ENCODE measurements at places on chromosomes 1 and 21. TPM values are rescaled to one million over a fixed set of nuclear protein-coding genes. Genes with fewer than 3 reads are reported as not detected.

The HORMAD1 gene
- not detected for total RNA-seq

The FAM43B gene
- 0.13 TPM for total RNA-seq

The HPDL gene
- total RNA-seq, result 3.1 TPM

The CD1B gene
- total RNA-seq, result not detected

The FMOD gene
- 0.79 TPM for total RNA-seq

All from kidney epithelial cell (primary cell).